ENCODE measurements at places on chromosomes 1 and 21.

- DNase-seq, result no peak
Measured at GRCh38 chr1:90809093-90809492, 92.0 kb upstream of the BARHL2 start.

- DNase-seq, result no peak
Measured at GRCh38 chr1:35592991-35593769, 20.1 kb downstream of the TFAP2E start.

- peak; percentile 11 for DNase-seq
Measured at GRCh38 chr1:38990386-38990737, 714 bp upstream of the AKIRIN1 start.

DNA sequence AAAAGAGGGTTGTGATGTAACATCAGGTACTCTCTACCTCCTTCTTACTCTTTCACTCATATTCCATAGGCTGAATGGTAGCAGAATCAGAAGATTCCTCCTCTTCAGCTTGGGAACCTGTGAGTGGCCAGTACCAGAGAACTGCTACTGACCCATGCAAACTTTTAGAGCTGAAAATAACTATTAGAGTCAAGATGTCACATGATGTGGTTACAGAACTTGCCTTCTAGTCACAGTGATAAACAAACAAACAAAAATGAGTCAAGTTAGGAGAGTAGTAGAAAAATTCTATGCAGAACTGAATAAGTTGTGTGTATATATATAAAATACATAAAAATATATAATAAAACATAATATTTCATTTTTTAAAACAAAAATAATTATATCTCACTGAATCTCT lies 47.6 kb upstream of the RGS1 start:
- DNase-seq, result no peak

DNA sequence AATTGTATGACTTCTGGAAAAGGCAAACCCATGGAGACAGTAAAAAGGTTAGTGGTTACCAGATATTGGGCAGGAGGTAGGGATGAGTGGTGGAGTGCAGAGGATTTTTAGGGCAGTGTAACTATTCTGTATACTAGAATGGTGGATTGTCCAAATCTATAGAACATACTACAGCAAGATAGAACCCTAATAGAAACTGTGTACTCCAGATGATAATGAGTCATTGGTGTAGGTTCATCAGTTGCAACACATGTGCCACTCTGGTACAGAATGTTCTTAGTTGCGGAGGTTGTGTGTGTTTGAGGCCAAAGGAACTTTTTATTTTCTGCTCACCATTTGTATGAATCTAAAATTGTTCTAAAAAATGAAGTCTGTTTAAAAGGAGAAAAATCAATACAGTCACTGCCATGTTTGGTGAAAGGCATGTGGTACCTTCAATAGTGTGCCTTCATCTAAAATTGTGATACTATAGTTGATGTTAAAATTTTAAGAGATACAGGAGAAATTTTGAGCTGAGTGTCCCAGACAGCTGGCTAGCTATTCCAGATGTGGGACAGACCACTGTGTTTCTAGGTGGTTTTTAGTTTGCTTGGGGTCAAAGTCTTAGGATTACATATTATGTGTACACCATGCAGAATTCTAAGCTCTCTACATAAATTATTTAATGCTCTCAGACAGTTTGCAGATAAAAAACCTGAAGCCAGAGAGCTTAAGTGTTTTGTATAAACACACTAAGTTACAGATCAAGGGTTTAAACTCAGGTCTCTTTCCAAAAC lies 150.5 kb downstream of the RPS6KC1 start:
- DNase-seq, result no peak

DNA sequence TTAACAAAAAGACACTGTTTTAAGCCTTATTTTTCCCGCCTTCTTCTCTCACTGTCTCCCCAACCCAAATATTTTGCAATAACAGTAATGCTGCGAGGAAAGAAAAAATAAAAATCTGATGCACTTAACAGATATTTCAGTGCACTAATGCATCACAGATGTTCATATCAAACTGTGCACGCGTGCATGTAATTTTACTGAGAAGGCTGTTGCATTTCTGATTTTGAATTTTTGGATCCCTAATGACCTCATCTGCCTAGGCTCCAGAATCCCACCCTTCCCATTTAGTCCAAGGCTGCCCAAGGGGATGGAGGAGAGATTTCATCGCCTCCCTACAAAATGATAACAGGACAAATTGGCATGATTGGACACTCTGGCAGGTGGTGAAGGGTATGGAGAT lies 5.5 kb downstream of the TRABD2B start:
- peak; percentile 23 for DNase-seq

DNA sequence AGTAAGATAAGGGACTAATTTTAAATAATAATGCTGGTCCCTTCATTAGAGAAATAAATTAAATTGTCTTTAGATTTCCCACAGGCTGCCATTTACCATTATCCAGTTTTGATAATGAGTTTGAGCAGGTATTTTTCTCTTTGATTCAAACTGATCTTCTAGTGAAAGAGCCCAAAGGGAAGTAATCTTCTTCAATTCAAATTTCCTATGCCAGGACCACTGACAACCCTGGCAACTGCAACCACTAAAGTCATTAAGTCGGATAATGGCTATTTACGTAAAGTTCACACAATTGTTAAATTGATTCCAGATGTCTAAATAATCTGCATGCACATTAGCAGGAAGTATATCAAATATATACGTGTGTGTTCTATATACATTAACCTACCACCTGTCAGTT lies 399.3 kb downstream of the PTPRC start:
- DNase-seq, result no peak

DNA sequence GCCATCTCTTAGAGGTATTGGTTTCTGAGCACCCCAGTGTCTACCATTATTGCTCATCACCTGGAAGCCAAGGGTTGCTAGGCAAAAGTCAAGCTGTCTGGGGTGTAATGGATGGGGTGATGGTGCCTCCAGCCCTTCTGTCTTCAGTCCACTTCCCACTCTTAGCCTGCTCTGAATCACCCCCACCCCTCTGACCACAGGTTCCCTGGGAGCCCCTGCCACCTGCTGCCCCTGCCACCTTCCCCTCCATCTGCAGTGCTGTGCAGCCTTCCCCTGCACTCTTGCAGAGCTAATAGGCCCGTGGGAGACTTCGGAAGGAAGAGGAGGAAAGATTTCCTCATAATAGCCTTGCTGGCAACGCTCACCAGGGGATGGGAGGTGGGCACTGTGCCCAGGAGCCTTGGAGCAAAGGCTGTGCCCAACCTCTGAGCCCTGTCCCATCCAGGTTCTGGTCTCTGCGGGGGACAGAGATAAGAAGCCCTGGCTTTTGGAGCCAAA lies 35.5 kb downstream of the CAPN2 start:
- no peak for DNase-seq

- no peak for DNase-seq
Measured at GRCh38 chr1:57218487-57219079, 205.3 kb downstream of the DAB1 start.

GRCh38 chr1:97553971-97554370 lies 366.9 kb downstream of the DPYD start:
- DNase-seq, result no peak

DNA sequence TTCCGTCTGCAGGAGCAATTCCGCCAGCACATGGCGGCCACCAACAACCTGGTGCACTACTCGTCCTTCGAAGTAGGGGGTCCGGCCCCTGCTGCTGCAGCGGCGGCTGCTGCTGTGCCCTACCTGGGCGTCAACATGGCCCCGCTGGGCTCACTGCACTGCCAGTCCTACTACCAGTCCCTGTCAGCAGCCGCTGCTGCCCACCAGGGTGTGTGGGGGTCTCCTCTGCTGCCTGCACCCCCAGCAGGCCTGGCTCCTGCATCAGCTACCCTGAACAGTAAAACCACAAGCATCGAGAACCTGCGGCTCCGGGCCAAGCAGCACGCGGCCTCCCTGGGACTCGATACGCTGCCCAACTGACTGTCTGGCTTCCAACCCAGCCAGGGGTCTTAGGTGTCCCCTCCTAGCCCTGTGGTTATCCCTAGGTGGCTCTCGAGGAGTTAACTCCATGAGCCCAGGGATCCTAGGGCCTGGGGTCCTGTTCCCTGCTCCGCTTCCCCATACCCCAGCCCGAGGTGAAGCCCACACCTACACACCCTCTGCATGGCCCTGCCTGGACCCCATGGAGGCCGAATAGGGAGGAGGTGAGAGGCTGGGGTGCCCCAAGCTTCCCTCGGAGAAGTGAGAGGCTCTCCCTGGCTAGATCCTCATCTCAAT lies 22.6 kb downstream of the DMBX1 start:
- no peak for DNase-seq

DNA sequence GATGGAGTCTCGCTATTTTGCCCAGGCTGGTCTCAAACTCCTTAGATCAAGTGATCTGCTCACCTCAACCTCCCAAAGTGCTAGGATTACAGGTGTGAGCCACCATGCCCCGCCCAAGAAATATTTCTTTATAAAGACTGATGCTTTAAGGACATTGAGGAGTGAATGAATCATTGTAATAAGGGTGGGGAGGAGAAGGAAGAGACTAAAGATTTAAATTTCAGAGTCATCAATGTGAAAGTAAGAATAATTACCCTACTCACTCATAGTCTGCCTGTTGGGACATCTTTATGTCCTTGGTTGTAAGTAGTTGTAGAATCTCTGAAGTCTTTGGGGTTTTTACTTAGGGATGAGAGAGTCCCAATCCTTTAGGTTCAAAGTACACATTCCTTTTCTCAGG lies 7.3 kb downstream of the KDM1A start:
- no peak for DNase-seq

- peak; percentile 34 for DNase-seq
Measured at GRCh38 chr1:52056937-52057231, 789 bp downstream of the BTF3L4 start.

- no peak for DNase-seq
Measured at GRCh38 chr1:93692026-93692425, 10.4 kb upstream of the BCAR3 start.

DNA sequence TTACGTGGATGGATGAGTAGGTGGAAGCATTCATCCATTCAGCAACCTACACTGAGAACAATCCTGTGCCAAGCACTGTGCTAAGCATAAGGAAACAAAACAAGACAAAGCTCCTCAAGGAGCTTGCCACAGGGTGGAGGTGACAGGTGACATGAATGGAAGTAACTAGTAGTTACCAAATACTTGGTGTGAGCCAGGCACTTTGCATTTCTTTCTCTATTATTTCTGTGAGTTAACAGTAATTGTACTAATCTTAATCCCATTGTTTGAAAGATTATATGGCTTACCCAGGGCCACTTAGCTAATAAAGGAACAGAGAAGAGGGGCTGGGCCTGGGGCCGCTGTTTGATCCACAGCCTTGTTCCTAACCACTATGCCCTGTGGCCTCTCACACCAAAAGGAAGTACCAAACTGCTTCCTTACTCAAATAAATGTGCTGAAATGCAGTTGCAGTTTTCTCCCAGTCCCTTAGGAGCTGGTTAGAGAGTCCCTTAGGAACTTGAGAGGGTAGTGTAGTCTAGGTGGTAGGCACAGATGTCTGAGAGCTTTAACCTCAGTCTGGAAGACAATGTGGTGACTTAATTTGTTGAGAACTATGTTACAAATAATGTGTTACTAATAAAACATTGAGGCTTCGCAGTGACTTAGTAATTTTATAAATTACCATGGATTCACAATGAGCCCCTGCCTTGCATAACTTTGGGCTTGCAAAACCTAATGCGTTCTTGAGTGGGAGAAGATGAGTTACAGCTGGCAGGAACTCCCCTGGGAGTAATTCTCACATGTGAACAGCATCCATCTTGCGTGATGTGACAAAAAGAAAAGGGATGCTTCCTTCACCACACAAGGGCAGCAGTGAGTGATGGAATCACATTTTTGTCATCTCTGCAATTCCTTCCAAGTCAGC lies 69.8 kb downstream of the MPZL1 start:
- peak; percentile 52 for DNase-seq

DNA sequence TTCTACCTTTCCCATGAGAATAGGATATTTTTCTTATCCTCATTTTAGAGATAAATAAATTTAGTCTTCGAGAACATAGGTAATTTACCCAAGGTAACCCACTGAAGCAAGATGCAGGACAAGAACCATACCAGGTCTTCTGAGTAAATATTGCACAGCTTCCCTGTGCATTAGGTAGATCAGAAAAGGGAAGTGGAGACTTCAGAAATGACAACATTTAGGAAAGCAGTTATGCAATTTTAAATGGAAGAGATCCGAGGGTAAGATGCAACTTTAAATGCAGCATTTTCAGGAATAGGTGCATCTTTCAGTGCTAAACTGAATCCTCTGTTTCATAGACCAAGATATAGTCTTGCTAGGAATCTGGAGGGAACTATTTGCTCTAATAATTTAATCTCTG lies 206.4 kb upstream of the SGIP1 start:
- DNase-seq, result no peak

- peak; percentile 41 for DNase-seq
Measured at GRCh38 chr1:28973596-28974421, 59.4 kb downstream of the EPB41 start.

- no peak for DNase-seq
Measured at GRCh38 chr1:70441392-70442035, 30.4 kb downstream of the CTH start.

DNA sequence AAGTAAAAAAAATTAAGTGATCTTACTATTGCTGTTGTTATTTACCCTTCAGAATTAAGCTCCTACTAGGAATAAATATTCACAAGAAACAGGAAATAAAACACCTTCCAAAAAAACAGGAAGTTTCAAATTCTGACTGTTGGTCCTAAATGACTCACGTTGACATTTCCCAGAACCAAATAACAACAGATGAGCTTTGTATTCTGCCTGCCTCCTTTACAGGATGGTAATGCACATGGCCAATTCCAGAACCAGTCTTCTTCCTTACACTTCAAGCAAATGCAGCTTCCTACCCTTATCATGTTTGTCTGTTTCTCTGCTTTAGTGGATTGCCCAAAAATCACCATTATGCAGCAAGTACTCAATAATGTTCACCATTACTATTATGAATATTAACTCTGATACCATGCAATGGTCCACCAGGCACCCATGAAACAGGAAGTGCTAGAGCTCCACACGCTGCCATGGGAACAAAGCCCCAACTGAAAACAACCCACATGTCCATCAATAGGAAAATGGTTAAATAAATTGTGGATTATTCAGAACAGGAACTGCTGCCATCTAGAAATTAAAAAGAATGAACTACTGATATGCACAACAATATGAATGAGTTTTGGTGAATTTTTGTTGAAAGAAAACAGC lies 8.9 kb downstream of the CASP9 start:
- DNase-seq, result no peak

- no peak for DNase-seq
Measured at GRCh38 chr1:168330285-168330684, 49.6 kb downstream of the TBX19 start.
